NCI-H1092 (cell line): ENCODE measurements at places on chromosomes 4 and X.

DNA sequence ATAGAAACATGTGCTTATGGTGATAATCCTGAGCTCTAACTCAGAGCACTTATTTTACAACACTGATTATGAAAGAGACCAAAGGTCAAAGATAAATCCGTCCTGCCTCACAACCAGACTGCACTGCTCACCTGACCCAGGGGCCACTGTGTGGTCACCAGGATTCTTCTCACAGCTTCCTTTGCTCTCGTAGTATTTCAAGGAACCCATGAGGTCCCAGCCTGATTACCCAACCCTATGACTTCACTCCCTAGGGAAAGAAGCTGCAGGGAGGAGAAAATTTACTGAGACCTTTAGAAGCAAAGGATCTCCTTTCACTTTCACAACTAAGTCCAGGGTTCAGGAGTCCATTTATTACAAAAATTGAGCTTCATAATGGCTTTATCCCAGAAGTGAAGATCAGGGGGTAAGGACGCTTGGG is 9.6 kb downstream of the SLC25A5 start:
- no peak for DNase-seq

DNA sequence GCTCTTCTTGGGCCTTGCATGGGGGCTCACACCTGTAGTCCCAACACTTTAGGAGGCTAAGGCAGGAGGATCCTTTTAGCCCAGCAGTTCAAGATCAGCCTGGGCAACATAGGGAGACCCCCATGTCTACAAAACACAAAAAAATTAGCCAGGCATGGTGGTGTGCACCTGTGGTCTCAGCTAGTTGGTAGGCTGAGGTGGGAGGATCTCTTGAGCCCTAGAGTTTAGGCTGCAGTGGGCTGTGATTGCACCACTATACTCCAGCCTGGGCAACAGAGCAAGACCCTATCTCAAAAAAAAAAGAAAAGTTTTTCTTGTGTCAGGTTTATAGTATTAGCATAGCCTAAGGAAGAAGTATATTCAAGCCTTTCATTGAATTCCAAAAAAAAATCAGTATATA is 30.8 kb upstream of the FAM241A start:
- DNase-seq = no peak

DNA sequence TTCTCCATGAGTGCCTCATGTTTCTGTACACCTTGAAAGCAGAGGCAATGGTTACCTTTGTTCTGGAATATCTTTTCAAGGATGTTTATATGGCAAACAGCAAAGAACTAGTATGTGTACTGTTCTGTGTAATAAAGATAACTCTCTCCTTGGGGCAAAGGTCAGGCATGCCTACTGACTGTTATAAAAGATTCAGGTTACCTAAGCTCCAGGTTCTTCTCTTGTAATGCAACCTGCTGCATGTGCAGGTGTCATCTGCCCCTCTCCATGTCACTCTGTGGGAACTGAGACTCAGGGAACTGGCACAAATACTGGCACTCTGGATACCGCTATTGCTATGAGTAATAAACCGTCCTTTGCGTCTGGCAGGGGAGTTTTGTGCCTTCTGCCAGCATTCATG is 5.4 kb upstream of the TRPC3 start:
- DNase-seq = no peak

GRCh38 chrX:24426340-24426913 is 38.7 kb upstream of the PDK3 start:
- no peak for DNase-seq

DNA sequence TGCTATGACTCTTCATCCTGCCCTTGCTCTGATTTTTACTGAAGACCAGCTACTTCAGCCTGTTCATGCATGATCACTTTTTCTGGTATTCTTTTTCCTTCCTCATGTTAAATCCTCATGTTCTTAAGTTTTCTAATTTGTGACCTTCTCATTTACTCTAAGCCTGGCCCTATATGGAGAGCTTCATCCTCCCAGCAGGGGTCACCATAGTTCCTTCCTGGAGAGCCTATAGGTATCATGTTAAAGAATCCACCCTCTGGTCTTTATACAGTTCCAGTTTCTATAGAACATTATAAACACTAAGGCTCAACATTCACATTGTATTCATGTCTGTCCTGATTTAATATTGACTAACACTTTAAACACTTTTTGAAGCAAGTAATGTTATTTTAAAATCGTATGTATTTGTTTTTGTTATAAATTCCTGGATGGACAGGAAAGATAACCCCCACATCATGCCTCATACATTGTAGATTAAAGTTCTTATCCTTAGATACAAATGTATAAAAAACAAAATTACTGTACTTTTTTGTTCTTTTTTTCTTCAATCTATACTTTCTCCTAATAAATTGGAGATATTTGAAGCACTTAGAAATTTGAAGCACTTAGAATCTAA is 53.8 kb upstream of the OTUD4 start:
- peak; percentile 33 for DNase-seq
